ENCODE measurements at places on chromosomes 3 and 15.

- DNase-seq, result no peak
Measured at GRCh38 chr3:45524565-45524964, 70.0 kb upstream of the LIMD1 start.

GRCh38 chr3:124221422-124221821, 229.5 kb upstream of the ROPN1 start:
- no peak for DNase-seq

DNA sequence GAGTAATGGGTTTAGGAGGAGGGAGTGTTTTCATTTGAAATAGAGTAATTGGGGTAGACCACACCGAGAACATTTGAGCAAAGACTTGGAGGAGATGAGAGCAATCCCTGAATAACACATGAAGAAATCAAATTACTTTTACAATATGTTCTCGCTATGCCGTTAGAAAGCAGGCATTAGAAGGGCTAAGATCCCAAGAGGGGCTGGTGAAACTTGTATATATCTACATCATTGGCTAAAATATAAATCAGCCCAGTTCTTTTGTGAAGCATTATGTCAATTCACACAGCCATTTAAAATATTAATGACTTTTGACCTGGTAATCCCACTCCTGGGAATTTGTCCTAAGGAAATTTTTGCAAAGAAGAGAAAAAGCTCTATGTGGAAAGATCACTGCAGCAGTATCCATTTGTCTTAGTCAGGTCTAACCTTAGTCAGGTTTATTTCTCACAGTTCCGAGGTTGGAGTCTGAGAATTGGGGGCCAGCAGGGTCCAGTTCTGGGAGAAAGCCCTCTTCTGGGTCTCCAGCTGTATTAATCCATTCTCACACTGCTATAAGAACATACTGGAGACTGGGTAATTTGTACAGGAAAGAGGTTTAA, 31.0 kb downstream of the CCDC32 start:
- DNase-seq, result no peak

GRCh38 chr3:155908086-155908485, 37.6 kb downstream of the GMPS start:
- no peak for DNase-seq

GRCh38 chr3:52327486-52328290, 11.6 kb downstream of the DNAH1 start:
- DNase-seq, result no peak

- DNase-seq, result no peak
Measured at GRCh38 chr15:47975427-47975826, 145.4 kb upstream of the SLC24A5 start.

All from head of caudate nucleus (tissue), 42 donors.